Right cardiac atrium (tissue), 5 donors: ENCODE measurements at places on chromosomes 7 and 10.

DNA sequence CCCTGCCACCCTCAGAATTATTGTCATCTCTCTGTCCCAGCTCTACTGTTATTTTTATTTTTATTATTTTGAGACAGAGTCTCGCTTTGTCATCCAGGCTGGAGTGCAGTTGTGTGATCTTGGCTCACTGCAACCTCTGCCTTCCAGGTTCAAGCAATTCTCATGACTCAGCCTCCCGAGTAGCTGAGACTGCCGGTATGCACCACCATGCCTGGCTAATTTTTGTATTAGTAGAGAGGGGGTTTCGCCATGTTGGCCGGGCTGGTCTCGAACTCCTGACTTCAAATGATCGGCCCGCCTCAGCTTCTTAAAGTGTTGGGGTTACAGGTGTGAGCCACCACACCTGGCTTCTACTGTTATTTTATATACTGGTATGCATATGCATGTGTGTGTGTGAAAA is 11.0 kb downstream of the CALHM2 start:
- no peak for DNase-seq

DNA sequence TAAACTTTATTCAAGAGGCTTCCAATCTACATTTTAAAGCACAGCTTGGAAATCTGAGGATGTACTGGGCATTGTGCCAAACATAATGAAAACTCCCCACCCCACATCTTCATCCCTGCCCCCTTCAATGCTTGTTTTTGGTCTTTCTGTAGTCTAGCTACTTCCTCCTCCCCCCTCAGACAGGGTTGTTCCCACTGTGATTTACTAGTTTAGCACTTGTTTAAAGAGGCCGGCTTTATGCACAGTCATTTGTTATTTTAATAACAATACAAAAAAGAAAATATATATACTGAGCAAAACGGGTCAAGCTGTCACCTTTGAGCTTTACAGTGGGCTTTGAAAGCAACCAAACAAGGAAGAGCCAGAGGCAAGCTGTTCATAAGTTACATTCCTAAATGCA is 132.6 kb downstream of the CHRM2 start:
- DNase-seq, result no peak

GRCh38 chr10:43287056-43288007 is 20.5 kb upstream of the RASGEF1A start:
- no peak for DNase-seq

DNA sequence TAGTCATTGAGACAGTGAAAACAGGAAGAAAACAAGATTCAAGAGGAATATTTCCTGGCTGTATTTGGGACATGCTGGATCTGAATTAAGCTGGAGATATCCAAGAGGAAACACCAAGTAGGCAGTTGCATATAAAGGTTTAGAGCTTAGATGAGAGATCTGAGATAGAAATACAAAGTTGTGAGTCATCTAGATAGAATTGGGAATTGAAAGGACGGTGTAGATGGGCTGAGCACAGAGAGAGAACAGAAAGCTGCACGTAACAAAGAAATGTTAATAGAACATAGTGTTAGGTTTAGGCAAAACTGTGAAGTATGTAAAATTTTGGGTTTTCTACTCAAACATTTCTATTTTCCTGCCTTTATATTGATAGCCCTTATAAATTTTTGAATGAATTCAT is 218.5 kb upstream of the TMEM196 start:
- no peak for DNase-seq

DNA sequence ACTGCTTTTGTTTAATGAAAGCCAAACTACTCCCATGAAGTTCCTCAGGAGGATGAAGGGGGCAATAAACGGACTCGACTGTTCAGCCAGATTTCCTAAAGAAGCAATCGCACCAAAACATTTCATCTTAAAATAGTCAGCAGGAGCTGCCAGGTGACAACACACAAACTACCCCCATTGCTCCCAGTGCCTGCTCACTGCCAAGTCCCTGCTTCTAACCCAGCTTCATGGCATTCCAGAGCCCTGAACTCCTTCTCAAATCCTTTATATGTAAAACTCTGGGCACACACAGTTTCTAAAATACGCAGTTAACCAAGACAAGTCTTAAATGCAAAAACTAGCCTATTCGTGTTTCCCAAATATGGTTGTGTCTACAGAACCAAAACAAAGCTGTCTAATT is 110.0 kb downstream of the SORBS1 start:
- no peak for DNase-seq

- no peak for DNase-seq
Observed at GRCh38 chr7:155412416-155413253, 45.3 kb upstream of the EN2 start.

DNA sequence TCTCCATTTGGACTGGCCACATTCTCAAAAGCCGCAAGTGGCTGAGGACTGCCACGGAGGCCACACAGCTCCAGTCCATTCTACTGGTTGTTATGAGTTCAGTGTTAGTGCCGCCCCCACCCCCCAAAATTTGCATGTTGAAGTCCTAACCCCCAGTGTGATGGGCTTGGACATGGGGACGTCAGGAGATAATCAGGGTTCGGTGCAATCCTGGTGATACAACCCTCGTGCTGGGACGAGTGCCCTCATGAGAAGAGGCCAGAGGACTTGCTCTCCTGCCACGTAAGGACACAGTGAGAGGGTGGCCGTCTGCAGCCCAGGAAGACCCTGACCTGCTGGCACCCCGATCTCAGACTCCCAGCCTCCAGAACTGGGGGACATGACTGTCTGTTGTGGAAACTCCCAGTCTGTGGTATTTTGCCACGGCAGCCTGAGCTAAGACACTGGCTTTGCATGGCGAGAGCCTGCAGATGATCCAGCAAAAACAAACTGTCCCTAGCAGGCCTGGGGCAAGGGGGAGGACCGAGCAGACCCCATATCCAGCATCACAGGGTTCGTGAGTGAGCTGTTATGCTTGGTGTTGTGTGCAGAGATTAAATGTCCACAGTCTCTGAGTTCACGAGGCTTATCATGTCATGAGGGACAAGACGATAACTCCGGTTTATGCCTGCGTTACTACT is 41.5 kb upstream of the INSIG1 start:
- no peak for DNase-seq

GRCh38 chr7:121697731-121698316 is 175.1 kb upstream of the PTPRZ1 start:
- DNase-seq, result no peak

DNA sequence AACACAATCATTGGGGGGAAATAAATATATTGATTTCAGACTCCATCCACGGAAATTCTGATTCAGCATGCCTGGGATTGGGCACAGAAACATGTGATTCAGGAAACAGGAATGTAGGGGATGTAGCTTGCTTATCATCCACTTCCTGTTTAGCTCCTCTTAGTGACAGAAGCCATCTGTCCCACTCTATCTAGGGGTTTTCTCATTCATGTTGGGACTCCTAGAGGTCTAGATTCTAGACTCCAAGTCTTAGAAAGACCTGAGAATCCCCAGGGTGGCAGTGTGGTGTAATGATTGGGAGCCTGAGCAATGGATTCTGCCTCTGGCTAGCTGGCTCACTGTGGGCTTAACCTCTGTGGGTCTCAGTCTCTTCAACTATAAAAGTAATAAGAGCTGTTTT is 67.9 kb downstream of the CDK1 start:
- DNase-seq, result no peak

- DNase-seq, result no peak
Observed at GRCh38 chr7:50812094-50812493, 29.4 kb upstream of the GRB10 start.

- DNase-seq, result no peak
Observed at GRCh38 chr10:11538834-11539190, 72.6 kb downstream of the USP6NL start.

- no peak for DNase-seq
Observed at GRCh38 chr7:136391371-136391770, 414.2 kb upstream of the MTPN start.

DNA sequence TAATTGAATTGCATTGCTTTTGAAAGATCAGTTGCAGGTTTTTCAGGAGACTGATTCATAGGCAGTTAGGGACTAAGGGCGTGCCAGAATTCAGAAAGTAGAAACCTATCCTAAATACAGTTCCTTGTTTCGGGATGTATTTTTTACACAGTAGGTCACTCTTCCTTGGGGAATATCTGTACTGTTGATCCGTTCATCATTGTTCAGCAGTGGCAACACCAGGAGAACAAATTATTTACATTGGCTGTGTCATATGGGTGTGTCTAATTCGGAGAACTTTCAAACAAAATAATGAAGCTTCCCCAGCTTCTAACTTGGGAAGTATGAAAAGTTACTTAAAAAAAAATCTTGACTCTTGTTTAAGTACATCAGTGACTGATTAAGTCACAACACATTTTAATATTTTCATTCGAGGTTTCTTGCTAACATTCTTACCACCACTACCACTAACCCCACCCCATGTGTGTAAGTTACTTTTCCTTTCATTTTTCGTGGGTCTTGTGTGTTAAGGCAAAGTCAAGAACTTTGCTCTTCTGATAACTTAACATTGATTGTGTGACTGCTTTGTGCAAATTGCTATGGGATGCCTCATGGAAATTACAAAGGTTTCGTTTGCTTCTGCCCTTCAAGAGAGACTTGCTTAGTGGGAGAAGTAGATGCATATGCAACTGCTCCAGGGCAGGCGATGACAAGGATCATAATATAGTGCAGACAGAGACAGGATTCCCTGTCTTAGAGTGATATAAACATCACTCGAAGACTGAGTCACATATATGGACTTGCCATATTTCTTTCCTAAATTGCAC is 43.8 kb upstream of the RPA3 start:
- no peak for DNase-seq

DNA sequence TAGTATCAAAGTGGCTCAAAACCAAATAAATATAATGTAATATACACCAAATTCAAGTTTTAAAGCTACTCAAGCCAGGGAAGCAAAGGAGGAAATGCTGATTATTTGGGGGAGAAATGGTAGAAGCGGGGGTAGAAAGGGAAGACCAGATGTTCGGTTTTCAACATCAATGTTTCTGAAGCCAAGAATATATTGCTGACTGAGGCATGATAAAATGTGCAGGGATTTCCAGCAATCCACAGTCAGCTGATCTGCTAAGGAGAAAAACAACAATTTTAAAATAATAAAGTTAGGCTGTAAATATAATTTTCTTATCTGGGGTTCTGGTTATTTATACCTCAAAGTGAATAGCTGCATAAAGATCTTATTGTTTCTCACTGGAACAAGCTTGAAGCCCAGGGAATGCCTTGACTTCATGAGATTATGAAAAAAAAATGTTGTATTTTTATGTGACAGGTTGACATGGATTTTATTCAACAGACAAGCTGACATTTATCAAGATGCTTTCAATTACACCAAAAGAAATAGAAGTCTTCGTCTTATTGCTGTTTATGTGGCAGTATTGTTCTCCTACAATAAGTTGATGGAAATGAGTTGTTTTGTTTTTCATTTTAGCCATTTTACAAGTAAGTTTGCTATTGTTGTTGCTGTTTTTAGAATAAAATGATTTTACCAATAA is 28.6 kb upstream of the BMPER start:
- no peak for DNase-seq

- no peak for DNase-seq
Observed at GRCh38 chr7:151777908-151778670, 98.8 kb downstream of the PRKAG2 start.

- no peak for DNase-seq
Observed at GRCh38 chr10:119231654-119232053, 24.3 kb downstream of the GRK5 start.

- DNase-seq, result no peak
Observed at GRCh38 chr10:30813872-30814481, 184.4 kb upstream of the LYZL2 start.

DNA sequence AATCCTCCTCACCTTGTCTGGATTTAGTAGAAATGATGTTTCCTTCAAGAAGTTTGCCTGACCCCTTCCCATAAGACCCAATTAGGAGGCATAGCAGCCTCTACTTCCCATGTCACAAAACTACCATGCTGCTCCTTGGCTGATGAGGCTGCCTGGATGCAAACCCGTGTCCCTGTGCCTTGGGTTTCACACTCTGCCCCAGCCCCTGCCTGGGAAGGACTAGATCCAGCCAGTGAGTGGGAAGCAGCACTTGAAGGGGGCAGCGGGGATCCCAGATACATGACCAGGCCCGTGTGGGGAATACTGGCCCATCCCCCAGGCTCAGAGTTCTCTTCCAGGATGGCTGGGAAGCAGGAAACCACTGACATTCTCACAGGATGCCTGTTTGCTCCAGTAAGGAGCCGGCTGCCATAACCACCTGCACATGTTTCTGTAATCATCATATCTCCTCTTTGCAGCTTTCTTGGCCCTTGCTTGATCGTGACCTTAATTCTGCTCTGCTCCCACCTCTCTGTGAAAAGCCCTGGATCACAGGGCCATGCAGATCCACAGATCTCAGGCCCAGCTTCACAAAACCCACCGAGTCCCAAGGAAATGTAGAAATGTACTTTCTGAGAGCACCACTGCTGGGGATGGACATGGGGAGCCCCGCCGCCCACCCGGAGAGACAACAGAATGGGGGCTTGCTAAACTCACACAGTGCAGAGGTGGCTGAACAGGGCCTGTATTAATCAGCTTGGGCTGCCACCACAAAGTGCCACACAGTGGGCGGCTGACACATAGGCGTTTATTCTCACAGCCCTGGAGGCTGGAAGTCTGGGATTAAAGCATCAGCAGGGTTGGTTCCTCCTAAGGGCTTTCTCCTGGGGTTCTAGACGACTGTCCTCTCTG is 287.8 kb upstream of the IGFBP3 start:
- DNase-seq, result no peak

DNA sequence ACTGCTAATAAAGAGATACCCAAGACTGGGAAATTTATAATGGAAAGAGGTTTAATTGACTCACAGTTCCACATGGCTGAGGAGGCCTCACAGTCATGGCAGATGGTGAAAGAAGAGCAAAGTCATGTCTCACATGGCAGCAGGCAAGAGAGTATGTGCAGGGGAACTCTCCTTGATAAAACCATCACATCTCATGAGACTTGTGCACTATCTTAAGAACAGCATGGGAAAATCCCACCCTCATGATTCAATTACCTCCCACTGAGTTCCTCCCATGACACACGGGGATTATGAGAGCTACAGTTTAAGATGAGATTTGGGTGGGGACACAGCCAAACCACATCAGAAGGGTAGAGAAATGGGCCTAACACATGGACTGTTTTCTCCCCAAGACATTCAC is 156.3 kb downstream of the CCDC71L start:
- DNase-seq, result no peak

GRCh38 chr10:28677888-28678686 is 766 bp downstream of the BAMBI start:
- peak; percentile 36 for DNase-seq

GRCh38 chr7:151008511-151009323 is 15.6 kb downstream of the ATG9B start:
- peak; percentile 94 for DNase-seq
